ENCODE measurements at places on chromosomes 12 and 14.

DNA sequence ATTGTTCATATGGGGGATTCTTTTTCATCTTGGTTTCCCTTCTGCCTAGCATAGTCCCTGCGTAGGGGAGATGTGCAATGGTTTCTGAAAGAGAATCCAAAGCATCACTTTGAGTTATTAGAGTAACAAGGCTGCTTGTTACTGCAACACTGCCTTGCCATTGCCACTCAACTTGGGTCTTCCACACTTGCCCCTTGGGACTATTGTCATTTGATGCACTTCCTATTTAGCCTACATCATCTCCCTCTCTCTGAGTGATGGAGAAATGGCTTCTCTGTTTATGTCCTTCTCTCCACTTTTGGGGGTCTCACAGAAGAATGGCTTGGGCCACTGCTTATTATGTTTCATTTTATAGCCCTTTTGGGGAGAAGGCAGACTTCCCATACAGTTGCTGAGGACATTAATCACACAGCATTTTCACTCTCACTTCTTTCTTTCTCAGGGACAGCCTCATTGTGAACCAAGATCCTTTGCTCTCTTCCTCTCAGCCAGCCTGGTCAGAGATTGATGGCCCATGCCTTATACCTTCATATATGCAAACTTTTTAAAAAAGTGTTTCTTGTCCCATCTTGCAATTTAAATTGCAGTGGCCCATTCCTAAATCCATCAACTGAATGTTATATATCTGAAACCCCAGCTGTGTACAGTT lies 50.8 kb upstream of the POC1B start:
- DNase-seq, result no peak

DNA sequence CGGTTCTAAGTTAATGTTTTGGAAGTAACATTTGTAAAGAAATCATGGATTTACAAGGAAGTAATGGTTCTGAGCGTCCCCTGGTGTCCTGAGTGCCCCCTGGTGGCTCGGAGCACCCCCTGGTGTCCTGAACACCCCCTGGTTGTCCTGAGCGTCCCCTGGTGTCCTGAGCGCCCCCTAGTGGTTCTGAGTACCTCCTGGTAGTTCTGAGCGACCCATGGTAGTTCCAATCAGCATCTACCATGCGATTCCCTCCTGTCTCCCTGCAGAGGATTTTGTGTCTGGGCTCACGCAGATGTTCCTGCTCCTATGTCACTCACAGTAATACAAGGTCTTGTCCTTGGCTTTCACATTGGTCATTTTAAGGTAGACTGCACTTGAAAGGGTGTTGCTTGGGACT lies 1352.9 kb downstream of the TMEM121 start:
- peak; percentile 50 for DNase-seq

DNA sequence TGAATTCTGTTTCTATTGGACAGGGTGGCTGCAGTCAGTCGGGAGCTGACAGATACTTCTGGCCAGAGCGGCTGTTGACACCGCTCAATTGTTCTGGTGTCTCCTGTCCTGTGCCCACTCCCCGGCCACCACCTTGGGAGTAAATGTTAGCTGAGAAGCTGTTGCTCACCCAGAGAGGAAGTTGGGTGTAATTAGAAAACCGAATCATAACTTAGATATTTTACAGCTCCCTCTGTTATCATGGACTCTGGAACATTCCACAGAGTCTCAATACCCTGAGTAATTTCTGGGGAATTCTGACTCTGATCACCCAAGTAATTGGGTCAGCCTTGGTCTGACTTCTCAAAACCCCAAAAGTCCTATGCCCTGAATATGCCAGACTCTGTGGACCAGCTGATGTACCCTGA lies 58.3 kb upstream of the RFLNA start:
- DNase-seq, result no peak

GRCh38 chr14:33848706-33849454 lies 102.0 kb downstream of the EGLN3 start:
- DNase-seq, result peak; percentile 77

DNA sequence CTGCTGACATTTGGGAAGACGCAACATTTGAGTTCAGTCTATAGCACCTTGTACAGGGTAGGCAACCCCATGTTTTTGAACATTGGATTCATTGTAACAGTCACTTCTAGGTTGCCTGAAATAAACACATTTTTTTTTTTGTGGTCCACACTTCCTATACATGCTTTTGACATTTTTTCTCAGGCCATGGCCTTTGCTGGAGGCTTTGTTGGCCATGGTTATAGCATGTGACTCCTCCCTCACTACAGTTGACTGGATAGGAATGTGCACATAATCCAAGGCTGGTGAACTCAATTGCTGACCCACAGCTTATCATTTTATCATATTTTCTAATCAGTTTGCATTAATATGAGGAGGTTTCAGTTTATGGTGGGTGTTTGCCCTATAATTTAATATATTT lies 60.6 kb downstream of the TMEM117 start:
- DNase-seq, result no peak

DNA sequence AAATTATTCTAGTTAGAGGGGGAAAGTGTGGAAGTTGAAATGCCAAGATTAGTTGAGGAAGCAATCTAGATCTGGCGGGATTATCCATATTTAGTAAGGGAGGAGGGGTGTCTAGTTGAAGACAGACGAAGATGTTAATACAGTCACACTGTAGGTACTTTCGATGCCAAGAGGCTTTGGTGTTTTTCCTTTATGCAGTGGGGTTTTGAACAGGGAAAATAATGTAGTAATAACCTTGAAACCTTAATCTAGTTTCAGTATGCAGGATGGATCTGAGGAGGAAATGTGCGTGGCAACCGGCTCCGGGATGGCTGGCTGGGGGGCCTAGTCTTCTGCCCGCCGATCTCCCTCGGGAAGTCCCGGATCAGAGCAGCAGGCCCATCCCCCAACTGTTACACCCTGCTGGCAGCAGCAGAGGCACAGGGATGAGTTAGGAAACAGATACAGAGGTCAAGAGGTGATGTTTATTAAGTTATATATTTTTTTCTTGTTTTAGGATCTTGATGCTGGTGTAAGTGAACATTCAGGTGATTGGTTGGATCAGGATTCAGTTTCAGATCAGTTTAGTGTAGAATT lies 27.4 kb downstream of the MDM2 start:
- no peak for DNase-seq

- no peak for DNase-seq
These were observed 168.8 kb downstream of the KIF26A start for GRCh38 chr14:104307246-104307626.

DNA sequence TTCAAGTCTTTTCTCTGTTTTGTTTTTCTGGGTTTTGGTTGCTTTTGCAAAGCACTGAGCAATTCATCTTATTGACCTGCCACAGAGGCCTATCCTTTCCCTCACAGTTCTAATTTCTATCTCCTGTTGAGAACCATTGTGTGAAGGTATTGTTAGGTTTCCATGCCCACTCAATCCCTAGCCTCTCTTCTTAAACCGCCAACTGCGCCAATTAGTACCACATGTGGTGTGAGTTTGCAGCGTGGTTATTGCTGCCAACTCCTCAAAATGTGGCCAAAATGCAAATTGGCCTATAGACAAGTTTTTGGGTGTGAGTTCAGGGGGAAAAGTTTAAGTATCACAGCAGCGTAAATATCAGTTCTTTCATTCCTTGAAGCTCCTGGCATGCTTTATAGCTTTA lies 232.6 kb downstream of the FLRT2 start:
- no peak for DNase-seq

GRCh38 chr14:100849115-100849781 lies 23.3 kb downstream of the MEG3 start:
- no peak for DNase-seq

DNA sequence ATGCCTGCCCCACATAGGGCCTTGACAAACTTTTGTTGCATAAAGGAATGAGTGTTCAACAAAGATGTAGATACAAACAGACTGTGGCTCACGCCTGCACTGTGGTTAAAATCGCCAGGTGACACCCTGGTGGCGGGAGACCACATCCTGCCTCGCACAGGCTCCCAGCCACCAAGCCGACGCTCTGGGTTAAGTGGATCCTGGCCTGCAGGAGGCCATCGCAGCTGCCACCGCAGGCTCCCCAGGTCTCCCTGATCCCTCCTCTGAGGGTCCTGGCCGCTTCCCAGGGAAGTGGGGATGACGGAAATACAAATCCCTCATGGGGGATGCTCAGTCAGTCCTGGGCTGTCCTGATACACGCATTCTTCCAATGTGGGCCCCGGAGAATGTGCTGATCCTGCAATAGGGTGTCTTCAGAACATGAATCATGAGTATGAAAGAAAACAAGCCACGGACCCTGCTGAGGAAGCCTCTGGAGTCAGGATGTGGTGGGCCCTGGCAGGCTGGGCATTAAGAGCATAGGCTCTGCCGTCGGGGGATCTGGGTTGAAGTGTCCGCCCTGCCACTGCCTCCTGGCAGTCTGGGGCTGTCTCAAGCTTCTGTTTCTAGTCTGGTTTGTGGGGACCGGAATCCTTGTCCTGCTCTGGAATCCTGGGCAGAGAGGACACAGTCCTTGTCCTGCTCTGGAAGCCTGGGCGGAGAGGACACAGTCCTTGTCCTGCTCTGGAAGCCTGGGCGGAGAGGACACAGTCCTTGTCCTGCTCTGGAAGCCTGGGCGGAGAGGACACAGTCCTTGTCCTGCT lies 53.5 kb upstream of the BEGAIN start:
- DNase-seq, result no peak

- DNase-seq, result no peak
These were observed 195.5 kb upstream of the BTG1 start for GRCh38 chr12:92341065-92341668.

GRCh38 chr14:54882521-54882920 lies 20.1 kb downstream of the GCH1 start:
- peak; percentile 44 for DNase-seq

DNA sequence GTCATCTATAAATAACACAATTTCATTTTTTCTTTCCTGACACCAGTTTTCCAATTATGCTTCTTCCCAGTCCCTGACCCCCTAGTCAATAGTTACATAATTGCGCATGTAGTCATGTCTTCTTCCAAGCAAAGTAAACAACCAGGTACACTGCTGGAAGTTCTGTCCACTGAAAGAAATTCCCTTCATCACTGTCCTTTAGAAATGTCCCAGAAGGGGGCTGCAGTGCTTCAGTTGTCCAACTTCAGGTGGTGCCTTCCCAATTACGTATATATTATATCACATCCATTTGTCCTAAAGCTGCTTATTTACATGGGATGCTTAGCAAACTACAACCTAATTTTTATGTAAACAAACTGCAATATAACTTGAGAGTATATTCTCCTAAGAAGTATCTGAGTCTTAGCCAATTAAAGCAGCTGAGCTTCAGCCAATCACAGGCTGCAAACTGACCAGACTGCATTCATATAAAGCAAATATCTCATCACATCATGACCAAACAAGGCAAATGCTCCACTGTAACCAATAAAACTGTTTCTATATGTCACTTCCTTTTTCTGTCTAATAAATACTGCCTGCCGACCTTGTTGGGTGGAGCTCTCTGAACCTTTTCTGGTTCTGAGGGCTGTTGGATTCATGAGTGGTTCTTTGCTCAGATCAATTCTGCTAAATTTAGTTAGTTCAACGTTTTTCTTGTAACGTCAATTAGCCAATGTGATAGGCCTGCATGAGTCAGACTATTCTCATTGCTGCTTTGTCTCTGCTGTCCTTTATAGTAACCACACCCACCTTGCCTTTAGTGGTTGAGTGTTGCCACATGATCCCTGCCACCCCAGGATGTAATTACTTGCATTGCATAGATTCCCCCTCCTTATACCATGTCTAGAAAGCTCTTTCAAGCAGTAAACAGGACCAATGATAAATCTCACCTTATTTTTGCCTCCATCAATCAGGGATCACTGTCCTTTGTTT lies 239.3 kb downstream of the ALG10B start:
- DNase-seq, result no peak

- DNase-seq, result peak; percentile 34
These were observed 304.7 kb upstream of the SYT1 start for GRCh38 chr12:78559886-78560285.

GRCh38 chr14:92352158-92352985 lies 29.4 kb downstream of the SLC24A4 start:
- peak; percentile 67 for DNase-seq

- DNase-seq, result no peak
These were observed 69.0 kb upstream of the CLMN start for GRCh38 chr14:95388699-95389098.

Measured in NCI-H1694 treated with DMSO at 0.1 percent for 48 hours (cell line).